ENCODE measurements at places on chromosomes 5 and 9.

GRCh38 chr5:41831155-41831554 lies 39.1 kb downstream of the OXCT1 start:
- no peak for DNase-seq

DNA sequence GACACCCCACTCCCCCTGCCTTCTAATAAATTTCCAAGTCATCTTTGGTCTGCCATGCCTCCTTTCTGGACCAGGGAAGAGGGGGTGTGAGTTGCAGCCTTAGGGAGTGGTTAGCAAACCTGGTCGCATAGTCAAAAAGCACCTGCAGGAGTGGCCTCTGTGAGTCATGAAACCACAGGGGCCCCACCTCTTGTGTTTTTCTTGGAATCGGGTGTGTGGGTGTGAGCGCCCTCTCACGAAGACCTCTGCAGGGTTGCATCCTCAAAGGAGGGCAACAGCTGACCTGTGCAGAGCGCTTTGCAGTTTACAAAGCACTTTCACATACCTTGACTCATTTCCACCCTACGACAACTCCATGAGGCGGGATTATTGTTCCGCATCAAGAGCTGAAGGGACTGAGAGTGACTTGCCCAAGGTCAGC lies 36.8 kb upstream of the TEX48 start:
- DNase-seq: peak; percentile 97

DNA sequence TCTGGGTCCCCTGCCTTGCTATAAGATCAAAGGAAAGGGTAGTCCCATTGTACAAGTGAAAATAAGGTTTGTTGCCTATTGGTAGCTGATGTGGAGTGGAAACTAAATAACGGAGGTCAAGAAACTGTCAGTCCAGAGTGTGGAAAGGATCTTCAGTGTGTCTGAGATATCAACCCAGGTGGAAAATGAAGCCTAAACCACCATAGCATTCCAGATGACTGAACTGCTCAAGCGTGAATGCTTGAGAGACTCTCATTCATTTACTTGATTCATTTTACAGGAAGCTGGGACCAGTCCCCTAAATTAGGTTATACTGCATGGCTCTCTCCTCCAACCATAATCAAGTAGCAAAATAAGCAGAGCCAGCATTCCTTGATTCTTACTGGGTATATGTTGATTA lies 116.0 kb upstream of the SLC28A3 start:
- DNase-seq: no peak

- DNase-seq: no peak
Observed at GRCh38 chr9:38311382-38312270, 80.9 kb upstream of the ALDH1B1 start.

DNA sequence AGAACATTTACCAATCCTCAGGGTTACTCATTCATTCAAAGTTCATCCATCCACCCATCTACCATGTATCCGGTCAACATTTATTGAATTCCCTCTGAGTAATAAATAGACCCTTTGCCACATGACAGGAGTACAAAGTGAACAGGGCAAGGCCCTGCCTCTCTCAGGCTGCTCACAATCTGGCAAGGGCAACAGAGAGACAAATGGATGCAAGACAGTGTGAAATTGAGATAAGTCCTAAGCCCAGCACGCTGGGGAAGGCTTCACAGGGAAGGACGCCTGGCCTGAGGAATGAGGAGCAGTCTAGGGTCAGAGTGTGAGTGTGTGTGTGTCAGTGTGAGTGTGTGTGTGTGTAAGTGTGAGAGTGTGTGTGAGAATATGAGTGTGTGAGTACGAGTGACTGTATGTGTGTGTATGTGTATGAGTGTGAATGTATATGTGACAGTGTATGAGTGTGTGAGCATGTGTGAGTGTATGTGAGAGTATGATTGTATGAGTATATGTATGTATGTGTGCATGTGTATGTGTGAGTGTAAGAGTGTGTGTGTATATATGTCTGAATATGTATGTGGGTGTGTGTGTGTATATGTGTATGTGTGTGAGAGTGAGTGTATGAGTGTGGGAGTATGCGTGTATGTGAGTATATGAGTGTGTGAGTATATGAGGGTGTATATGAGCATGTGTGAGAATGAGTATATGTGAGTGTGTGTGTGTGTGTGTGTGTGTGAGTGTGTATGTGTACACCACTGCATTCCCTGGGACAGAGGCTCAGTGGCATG lies 145.6 kb downstream of the FSTL4 start:
- no peak for DNase-seq

- DNase-seq: no peak
Observed at GRCh38 chr9:71758785-71759184, 9.5 kb downstream of the CEMIP2 start.

DNA sequence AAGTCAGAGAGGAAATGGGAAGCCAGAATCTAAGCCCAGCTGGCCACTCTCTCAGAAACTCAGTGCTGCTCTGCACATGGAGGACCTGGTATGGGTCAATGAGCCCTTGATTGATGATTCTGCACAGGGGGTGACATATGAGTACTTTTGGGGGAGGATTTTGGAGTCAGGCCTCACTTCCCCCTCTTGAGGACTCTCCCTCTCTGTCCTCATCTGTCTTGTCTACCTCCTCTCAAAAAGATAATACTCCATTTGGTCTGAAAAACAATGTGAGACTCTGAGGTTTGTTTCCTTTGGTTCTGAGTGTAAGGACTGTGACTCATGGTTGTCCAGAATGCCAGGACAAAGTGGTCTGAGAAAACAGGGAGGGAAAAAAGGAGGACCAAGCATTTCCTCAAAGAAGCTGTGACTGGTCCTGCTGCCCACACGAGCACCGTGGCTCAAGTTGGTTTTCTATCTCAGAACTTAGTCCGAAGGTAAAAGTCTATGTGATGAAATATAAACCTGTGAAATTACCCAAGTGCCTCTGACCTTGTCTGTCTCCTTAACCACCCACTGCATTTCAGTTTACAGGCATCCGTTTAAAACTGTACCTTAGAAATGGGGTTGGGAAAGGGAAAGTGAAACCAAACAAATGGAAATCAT lies 11.1 kb downstream of the TTC39B start:
- DNase-seq: peak; percentile 37

- DNase-seq: no peak
Observed at GRCh38 chr5:71972777-71973473, 134.3 kb upstream of the MAP1B start.

DNA sequence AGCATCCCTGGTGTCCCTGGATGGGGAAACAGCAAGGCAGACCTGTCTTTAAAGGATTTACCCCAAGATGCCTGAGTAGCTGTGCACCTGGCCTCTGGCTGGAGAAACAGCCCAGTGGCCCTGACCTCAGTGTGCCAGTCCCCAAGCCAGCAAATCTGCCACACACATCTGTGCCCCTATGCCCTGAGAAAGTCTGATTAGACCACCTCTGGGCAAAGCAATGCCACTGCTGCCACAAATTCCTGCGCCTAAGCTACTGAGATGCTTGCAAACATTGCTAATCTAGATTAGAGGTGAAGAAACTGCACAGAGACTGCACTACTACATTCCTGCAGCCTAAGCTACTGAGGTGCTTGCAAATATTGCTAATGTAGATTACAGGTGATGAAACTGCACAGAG lies 269.6 kb downstream of the CEMIP2 start:
- DNase-seq: no peak

DNA sequence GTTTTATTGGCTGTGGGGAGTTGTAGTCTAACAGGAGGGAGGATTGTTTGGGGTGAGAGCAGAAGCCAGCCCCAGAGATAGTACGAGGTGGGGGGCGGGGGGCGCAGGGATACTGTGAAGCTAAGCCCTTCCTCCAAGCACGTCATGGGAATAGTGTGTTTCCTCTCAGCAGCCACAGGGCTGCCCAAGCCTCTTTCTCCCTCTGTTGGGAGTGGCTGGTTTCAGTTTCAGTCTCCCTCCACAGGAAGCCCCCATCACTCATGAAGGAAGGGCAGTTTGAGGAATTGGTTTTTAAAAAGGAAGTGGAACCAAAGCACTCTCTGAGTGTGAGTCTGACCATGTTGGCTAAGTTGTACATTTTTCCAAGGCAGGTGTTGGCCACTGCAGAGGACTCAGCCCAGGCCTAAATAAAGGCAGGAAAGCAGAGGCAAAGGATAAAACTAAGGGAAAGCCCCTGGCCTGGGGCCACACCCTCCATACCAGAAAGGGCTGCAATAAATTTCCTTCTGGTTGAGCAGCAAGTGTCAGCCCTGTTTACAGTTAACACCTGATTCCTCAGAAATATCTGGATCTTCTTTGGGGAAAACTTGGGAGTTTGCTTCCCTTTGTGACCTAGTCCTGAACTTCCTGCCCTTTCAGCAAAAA lies 3.2 kb downstream of the RAB24 start:
- DNase-seq: peak; percentile 62

DNA sequence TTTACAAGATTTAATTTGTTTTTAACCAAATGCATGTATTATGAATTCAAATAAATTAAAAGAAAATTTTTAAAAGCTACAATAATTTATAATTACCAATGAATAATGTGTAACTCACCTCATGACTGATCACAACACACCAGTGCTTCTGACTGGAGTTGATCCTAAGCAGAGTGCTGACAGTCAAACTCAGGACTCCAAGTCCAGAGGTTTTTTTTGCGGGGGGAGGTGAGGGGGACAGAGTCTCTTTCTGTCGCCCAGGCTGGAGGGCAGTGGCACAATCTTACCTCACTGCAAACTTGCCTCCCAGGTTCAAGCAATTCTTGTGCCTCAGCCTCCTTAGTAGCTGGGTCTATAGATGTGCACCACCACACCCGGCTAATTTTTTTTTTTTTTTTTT lies 71.0 kb upstream of the MELK start:
- no peak for DNase-seq

DNA sequence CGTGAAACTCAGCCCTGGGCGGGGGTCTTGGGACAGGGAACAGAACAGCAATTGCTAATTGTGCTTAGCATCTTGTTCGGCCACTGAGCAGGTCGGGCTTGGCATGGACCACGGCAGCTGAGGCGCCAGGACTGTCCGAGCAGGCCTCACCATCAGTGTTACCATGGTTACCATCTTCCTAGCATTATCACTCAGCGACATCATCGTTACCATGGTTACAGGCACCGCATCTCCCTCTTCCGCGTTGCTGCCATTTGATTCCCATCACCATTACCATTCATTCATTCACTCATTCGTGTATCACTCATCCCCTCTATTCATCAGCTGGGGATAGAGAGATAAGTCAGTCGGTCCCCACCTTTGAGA lies 81.0 kb upstream of the ZBTB43 start:
- DNase-seq: no peak

DNA sequence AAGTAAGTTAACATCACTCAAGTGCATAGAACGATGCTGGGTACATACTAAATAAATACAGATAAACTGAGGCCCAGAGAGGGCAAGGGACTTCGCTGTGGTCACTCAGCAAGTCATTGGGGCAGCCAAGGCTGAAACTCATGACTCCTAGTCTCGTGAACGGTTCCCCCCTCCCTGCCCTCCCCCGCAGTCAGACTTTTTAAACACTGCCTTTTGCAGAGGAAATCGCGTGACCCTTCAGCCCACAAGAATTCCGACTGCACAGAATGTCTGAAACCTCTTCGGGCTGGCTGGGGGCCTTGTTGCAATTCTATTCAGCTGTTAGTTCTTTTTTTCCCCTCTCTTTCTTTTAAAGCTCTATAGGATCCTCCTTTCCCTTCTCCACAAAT lies 28.1 kb downstream of the NEK6 start:
- DNase-seq: peak; percentile 79

DNA sequence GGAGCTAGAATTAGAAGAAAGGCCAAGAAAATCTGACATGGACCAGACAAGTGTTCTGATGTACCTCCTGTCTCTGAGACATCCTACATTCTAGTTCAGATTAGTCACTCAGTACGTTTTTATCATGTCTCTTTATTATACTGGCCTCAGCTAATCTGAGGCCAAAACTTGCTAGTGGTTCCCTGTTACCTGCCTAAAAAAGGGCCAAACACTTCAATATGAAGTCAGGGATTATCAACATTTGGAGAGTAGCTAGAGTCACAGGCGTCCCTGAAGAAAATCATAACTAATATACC lies 587.4 kb downstream of the PRELID2 start:
- DNase-seq: no peak

- no peak for DNase-seq
Observed at GRCh38 chr5:152990649-152991048, 499.8 kb upstream of the GRIA1 start.

- no peak for DNase-seq
Observed at GRCh38 chr5:34998058-34998789, 49.5 kb downstream of the AGXT2 start.

DNA sequence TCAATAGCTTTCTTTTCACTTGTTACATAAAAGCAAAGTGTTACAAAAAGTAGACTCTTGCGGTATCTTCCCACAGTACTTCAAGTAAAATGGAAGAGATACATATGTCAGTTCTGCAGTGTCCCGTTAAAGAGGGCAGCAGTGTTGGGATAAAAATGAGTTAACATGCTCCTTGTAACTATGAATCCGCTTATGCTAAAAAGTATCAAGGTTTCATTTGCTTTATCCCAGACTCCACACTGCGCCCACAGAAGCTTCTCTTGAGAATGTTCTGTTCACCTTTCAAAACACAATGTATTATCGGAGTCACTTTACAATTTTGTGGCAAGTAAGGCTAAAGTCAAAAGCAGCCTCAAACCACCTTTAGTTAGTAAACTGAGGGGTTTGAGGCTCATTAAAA lies 790 bp downstream of the PTAR1 start:
- DNase-seq: no peak

- DNase-seq: no peak
Observed at GRCh38 chr5:10745133-10745532, 15.9 kb downstream of the DAP start.

GRCh38 chr5:93257616-93258015 lies 323.4 kb downstream of the NR2F1-AS1 start:
- DNase-seq: no peak

DNA sequence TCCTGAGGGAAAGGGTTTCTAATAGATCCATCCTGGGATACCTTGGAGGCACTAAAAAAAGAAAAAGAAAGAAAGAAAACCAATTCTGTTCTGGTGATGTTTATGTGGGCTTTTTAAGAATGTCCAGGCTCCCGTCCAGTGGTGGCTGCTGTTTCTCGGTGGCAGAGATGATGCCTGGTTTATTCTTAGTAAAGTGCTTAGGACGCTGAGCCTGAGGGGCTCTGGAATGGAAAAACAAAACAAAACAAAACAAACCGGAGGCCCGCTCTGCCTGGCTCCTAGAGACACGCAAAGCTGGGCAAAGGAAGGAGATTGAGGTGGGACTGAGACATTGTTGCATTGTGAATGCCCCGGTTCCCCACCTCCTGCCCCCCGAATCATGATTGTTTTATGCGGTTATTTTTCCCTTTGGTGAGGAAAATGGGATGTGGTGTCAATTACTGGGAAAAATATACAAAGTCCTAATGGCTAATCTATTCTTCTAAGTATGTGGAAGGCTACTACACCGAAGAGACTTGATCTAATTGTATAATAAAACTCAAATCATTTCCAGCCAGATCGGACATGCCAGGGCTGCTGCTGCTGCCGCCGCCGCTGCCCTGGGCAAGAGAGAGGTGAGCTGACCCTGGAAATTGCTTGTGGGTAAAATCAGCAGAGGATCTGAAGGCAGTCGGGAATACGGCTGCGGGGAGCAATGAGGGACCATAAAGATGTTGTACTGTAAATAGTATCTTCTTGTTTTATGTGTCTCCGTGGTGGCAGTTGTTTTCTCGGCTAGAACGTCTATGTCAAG lies 644.9 kb downstream of the CCDC171 start:
- no peak for DNase-seq
